Amniotic stem cell (primary cell): ENCODE measurements at places on chromosomes 6 and 20.

DNA sequence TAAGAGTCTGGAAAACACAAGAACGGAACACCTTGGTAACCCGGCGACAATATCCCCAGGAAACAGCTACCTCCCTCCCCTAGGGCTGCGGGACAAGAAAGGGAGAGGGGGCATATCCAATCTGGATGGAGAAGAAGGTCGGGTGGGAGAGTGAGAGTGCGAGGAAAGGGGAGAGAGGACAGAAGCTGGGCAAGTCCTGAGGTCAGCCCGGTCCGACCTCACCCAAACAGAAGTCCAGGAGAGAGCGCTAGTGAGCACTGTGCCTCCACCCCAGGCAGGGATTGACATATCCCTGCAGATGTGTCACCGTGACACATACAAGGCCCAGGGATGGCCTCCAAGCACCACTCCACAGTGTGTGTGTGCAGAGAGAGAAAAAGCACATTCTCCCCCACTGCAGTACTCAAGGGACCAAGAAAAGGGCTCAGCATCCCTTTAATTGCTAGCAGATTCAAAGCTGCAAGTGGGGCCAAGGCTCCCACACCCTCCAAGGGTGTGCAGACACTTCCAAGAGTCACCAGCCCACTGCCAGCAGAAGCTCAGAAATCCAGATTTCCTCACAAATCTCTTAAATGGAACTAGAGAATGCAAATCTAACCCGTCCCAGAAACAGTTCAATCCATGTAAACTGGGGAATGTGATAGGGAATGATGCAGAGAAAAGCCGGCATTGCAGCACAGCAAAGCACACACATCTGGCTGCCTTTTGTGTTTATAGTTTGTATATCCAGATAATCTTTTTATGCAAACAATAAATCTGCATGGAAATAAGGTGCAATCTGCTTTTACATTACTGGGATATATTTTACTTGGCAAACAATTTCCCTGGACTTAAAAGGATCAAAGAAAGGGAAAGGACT is 3.1 kb downstream of the PXDC1 start:
- peak; percentile 70 for DNase-seq

GRCh38 chr20:57649617-57650015 is 29.4 kb upstream of the ZBP1 start:
- no peak for DNase-seq

DNA sequence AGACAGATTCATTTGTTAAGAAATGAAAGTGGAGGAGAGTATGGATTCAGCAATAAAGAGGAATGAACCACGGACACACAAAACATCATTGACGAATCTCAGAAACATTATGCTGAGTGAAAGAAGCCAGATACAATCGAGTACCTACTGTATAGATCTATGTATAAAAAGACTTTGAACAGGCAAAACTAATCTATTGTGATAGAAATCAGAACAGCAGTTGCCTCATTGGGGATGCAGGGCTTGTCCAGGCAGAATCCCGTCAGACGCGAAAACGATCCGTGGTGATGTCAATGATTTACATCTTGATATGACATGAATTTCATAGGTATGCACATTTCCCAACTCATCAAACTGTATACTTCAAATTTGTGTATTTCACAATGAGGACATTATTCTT is 265.2 kb downstream of the CBLN4 start:
- no peak for DNase-seq

DNA sequence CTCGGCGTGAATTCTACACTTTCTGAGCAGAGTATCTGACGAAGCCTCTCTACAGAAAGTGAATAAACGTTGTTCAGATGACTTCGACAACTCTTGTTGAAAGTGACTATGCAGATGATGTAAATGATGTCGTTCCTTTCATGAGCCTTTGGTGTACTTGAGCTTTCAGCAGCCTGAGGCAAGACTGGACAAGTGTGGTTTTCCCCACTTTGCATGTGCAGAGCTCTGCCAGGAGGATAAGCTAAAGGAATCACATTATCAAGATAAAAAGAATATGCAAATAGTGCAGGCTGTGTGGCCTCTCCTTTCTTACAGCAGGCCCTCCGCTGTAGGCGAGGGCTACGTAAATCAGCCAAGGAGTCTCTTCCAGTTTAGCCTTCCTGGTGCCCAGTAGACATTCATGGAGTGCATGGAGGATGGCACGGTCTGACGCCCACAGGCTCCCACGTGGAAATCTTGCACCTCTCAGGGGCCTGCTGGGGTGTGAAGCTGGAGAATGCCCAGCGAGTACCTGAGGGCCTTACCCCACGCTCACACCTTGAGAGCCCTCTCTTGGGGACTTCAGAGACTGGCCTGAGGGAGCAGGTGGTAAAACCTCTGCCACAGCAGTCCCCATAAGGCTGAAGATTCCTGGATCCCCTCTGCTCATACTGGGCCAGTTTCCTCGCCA is 54.9 kb downstream of the RPP40 start:
- no peak for DNase-seq

GRCh38 chr20:47999166-47999565 is 213.9 kb upstream of the SULF2 start:
- DNase-seq, result no peak

GRCh38 chr6:157434349-157435033 is 53.5 kb downstream of the ZDHHC14 start:
- no peak for DNase-seq

- DNase-seq, result no peak
Measured at GRCh38 chr20:46899621-46900020, 5.0 kb downstream of the EYA2 start.

DNA sequence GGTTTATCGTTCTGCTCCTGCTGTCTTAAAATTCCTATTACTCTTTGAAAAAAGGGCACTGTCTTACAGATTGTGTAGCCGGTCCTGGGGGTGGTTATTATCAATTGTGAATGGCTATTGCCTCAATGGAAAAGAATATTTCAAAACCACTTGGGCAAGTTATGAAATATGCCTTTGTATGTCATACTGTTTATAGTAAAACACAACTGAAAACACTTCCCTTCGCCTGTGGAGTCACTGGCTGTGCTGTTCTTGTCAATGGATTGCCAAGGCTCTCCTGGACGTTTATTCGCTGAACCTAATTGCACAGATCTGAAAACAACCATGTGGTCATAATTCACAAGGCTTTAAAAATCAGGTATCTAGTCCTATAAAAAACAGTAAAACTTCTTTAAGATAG is 47.8 kb upstream of the TAGAP start:
- DNase-seq, result no peak

GRCh38 chr20:11672959-11673358 is 244.7 kb upstream of the BTBD3 start:
- no peak for DNase-seq

GRCh38 chr6:132392792-132393191 is 8.5 kb downstream of the MOXD1 start:
- no peak for DNase-seq

GRCh38 chr20:36585410-36586125 is 12.2 kb downstream of the TGIF2 start:
- DNase-seq, result no peak

GRCh38 chr20:48689388-48689787 is 138.4 kb downstream of the PREX1 start:
- DNase-seq, result no peak

- DNase-seq, result no peak
Measured at GRCh38 chr6:169168302-169168630, 85.4 kb downstream of the THBS2 start.

GRCh38 chr6:160215232-160215631 is 43.4 kb downstream of the SLC22A2 start:
- DNase-seq, result no peak

DNA sequence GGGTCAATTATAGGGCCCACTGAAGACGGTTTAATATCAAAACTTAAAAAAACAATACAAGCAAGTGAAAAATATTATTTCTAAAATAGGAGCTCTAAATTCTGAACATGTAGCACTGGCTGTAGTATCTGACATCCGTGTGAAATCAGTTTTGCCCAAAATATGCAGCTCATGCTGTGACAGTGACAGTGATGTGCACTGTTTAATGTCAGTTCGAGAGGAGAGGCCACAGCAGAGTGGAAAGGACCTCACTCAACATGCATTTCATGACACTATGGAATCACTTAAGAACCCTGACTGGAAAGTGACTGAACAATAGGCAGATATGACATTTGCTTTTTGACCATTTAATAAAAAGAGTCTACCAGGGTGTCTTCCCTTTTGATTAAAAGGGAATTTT is 397.0 kb downstream of the FRK start:
- no peak for DNase-seq

DNA sequence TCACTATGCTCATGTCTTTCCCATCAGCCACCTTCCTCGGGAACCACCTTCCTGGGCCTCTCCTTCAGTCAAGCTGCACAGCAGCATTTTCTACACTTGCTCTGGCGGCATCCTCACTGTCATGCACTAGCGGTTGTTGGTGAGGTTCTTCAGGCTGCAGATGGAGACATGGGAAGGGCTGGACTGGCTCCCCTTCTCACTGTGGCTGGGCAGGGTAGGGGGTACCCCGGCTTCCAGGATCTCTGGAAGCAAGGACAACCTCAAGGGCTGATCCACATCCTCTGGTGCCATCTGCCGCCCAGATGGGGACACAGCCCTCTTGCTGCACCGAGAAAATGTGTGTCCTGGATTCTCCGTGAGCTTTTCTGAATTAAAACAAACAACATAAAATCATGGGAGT is 180.1 kb upstream of the RNF24 start:
- DNase-seq, result no peak

DNA sequence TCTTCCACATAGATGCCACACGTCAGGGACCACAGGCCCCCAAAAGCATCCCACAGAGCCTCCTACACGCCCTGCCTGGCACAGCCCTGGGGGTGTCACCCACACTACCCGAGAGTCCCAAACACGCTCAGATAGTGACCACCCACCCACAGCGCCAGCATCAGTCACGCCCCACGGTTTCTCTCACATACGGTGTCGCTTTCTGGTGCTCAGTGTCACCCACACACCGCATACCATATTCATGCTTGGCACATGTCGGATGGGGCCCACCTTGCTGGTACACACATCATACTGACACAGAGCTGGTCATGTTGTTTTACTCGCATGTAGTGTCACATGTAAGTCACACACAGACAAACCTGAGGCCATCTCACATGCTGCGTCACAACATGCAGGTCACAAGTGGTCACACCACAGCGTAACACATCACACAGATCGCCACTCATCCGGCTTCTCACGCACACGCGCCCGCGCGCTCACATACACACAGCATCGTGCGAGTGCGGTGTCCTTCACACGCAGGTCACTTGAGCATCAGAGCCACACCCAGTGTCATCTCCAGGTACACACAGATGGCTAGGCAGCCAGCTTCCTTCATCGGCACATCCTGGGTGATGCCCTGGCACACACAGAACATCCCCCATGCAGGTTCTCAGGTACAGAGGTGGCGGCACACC is 3.4 kb downstream of the TEAD3 start:
- no peak for DNase-seq

DNA sequence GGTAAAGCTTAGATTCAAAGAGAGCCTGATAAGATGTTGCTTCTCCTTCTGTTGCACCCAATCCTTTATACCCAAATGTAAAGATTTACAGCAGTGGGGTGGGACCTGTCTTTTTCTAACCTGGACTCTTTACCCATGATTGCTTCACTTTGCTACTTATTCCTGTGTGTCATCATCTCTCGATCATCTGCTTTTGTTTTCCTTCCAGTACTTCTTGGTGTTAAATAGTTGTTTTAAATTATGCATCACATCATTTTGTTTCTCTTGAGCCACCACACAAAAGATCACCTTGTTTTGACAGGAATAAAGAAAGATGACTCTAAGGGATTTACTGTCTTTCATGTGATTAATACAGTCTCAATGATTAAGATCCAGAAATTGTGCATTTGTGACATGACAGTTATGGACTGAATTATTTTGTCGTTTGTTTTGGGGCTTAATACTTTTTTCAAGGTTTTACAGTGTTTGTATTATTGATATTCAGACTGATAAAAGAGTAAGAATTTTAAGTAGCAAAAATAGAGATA is 123.1 kb downstream of the CDKAL1 start:
- no peak for DNase-seq

DNA sequence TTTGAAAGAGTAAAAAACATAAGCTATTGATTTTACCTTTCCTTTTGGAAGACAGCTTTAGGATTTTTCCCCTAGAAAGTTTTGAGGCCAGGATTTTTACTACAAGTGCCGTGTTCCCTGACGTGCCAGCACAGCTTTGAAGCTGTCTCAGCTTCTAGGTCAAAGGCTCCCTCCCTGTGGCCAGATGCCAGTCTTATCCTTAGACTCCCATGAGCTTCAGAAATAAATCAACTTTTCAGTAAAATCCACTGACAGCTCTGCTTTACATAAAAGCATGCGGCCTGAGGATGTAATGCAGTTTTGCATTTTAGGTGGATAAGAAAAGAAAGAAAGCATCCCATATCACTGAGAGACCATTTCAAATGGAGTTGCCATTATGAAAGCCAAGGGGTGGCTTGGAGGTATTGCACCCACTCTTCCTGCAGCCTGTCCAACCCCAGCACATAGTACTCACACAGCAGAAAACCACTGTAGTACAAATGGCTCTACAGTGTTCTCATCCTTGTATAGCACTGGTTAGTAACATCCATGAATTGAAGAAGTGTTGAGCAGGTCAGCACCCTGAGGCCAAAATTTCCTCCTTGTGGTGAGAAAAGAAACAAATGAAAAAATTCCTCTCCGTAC is 15.2 kb upstream of the ATXN1 start:
- DNase-seq, result no peak

DNA sequence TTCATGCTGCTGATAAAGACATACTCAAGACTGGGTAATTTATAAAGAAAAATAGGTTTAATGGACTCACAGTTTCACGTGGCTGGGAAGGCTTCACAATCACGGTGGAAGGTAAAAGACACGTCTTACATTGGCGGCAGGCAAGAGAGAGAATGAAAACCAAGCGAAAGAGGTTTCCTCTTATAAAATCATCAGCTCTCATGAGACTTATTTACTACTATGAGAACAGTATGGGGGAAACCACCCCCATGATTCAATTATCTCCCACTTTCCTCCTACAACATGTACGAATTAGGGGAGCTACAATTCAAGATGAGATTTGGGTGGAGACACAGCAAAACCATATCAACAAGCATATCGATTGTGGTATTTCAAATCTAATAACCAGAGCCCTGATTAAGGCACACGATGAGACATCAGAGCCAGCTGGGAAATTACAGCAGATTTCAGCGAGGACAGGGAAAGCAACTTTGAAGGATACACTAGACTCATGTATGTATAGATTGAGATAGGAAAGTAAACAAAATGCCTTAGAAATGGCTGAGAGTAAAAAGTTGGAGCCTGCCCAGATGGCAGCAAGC is 129.8 kb upstream of the GJE1 start:
- no peak for DNase-seq

- no peak for DNase-seq
Measured at GRCh38 chr6:159513074-159513720, 179.8 kb downstream of the SOD2 start.

- DNase-seq, result no peak
Measured at GRCh38 chr20:10696650-10697049, 22.9 kb upstream of the JAG1 start.
